ENCODE measurements at places on chromosomes 1 and 21.
A peak's percentile ranks its signal among the peaks of the same experiment; 100 is the strongest.

GRCh38 chr1:200338451-200338850 lies 71.4 kb downstream of the ZNF281 start:
- H3K4me3 ChIP-seq, result no peak overlapping the region
- no peaks in the 10 kb centered on the region for H3K27me3 ChIP-seq
- H3K36me3 ChIP-seq, result no peaks in the 10 kb centered on the region
- no peak overlapping the region for H3K27ac ChIP-seq
- H3K4me1 ChIP-seq, result peaks cover 10% of the 10 kb centered on the region
- no peak for DNase-seq

- no peak overlapping the region for H3K27ac ChIP-seq
- H3K4me1 ChIP-seq, result 0 out of 2 replicates have a peak, but pooled peaks cover 6% of the 10 kb centered on the region
- no peaks in the 10 kb centered on the region for H3K27me3 ChIP-seq
- no peak for DNase-seq
- no peaks in the 10 kb centered on the region for H3K36me3 ChIP-seq
Measured at GRCh38 chr1:117392771-117393170, 25.5 kb downstream of the MAN1A2 start.

DNA sequence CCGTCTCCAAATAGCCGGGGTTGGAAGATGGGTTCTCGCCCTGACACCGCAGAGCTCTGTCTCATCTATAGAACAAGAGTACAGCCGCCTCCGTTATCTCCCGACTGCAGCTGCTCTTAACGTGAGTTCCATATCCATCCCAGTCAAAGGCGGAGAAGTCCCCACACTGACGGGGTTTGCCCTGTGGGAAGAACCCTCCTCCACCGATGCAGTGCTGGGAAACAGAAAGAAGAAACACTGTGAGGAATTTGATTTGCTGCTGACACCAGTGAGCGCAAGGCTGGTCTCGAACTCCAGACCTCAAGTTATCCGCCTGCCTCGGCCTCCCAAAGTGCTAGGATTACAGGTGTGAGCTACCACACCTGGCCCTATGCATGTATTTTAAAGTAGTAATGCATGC lies 9.5 kb downstream of the ITLN2 start:
- no peak overlapping the region for H3K27ac ChIP-seq
- no peak for DNase-seq
- H3K4me3 ChIP-seq, result no peak overlapping the region
- no peaks in the 10 kb centered on the region for H3K4me1 ChIP-seq
- H3K36me3 ChIP-seq, result no peaks in the 10 kb centered on the region
- no peaks in the 10 kb centered on the region for H3K27me3 ChIP-seq

DNA sequence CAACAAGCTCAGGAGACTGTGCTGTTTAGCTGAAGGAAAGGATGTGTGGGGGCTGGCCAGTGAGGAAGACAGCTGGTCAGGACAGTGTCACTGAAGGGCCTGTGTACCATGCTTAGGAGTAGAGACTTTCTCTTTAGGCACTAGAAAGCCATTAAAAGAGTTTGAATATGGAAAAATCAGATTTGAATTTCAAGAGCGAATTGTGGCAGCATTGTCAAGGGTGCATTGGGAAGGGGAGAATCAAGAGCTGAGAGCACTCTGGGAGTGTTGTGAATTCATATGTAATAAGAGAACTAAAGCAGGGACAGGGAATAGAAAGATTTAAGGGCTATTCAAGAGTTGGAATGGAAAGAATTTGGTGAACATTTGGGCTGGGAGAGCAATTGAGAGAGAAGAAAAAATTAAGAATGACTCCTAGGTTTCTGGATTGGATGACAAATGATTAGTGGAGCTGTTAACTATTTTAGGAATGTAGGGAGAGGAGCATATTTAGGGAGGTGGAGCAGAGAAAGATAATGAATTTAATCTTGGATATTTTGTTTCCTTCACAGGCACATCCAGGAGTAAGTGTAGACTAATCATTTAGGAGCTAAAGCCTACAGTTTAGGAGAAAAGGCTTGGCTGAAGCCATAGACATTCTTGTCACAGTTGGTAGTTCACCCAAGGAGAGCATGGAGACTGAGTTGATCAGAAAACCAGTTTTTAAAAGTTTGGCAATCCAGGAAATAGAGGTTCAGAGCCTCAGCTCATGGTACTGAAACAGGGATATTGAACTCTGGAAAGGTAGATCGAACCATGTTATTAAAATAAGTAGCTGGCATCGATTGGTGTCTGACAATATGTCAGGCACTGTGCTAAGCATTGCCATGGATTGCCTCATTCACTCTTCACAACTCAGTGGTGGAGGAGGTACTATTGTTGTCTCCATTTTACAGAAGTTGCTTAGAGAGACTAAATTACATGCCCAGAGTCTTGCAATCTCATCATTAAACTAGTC lies 23.1 kb upstream of the TOR3A start:
- no peak for DNase-seq
- no peaks in the 10 kb centered on the region for H3K4me1 ChIP-seq
- peaks cover 7% of the 10 kb centered on the region for H3K36me3 ChIP-seq

DNA sequence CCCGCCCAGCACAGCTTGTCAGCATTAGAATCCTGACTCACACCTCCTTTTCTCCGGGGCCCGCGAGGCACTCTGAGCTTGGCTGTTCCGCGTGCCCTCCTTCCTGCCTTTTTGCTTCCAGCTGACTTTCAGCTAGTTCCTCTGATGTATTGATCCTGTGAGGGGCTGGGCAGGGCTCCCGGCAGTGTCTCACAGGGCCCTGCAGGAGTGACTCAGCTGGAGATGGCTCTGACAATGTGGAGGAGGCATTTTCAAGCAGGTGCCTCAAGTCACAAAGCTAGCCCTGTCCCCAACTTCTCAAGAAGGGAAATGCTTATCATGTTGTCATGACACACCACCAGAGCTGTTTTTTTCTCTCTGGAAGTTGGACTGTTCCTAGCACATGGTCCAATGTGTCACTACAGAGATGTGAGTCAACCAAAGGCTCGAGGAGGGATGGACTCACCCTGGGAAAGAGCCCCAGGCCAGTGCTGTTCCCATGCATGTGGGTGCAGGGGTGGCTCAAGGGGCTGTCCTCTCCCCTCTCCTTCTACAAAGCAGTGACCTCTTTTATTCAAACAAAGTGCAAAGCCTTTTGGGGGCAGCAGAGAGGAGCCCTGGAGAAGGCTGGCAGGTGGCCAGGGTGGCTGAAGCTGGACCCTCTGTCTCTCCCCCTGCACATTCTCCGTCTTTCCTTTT lies 30.6 kb downstream of the SYT6 start:
- H3K4me3 ChIP-seq, result no peak overlapping the region
- peaks cover 7% of the 10 kb centered on the region for H3K4me1 ChIP-seq
- no peaks in the 10 kb centered on the region for H3K27me3 ChIP-seq

DNA sequence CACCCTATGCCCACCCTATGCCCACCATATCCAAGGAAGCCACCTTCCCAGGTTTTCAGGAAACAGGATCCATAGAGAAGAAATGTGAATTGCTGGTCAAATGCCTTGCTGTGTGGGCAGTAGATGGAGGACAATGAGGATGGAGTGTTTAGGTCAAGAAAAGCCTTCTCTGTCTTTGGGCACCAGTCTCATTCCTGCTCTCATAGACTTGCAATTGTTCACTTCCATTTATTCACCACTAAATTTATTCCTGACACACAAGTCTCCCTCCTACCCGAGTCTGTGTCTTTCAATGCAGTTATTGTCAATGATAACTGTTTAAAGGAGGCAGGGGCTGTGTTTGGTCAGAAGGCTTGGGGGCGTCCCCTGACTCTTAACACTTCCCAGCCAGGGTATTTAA lies 48.0 kb upstream of the ITPKB start:
- no peak overlapping the region for H3K27ac ChIP-seq
- H3K4me1 ChIP-seq, result no peaks in the 10 kb centered on the region
- no peak overlapping the region for H3K4me3 ChIP-seq
- no peaks in the 10 kb centered on the region for H3K36me3 ChIP-seq
- DNase-seq, result no peak
- H3K27me3 ChIP-seq, result no peaks in the 10 kb centered on the region

GRCh38 chr1:15836772-15837669 lies 10.5 kb upstream of the SPEN start:
- no peaks in the 10 kb centered on the region for H3K27me3 ChIP-seq
- no peaks in the 10 kb centered on the region for H3K36me3 ChIP-seq
- no peak overlapping the region for H3K27ac ChIP-seq
- H3K4me1 ChIP-seq, result no peaks in the 10 kb centered on the region
- peak; percentile 54 for DNase-seq

DNA sequence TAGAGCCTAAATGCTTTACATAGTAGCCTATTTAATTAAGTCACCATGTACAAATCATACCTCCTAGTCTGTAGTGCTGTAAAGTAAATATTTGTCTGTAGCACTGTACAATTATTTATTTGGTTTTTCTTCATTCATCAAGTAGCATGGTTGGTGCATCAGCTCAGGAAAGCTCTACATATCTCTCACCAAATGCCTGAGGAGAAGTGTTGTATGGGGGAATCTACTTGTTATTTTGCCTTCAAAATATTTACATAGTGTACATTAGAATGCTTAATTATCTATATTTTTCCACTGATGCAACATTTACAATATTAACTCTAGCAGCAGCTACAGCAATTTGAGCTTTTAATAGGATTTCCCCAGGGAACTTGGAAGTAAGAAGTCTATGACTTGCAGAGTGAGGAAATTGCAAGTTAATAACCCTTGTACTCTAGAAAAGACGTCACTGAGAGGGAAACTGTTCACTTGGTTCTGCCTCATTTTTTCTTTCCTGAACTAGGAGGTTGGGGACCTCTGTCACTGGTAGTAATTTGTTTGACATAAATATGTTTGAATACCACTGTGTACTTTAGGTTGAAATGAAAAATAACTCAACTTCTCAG lies 207.4 kb downstream of the PDE4B start:
- peaks cover 4% of the 10 kb centered on the region for H3K27me3 ChIP-seq
- no peak overlapping the region for H3K4me3 ChIP-seq
- no peak for DNase-seq
- no peaks in the 10 kb centered on the region for H3K4me1 ChIP-seq
